ENCODE measurements at places on chromosomes 2 and 18.

DNA sequence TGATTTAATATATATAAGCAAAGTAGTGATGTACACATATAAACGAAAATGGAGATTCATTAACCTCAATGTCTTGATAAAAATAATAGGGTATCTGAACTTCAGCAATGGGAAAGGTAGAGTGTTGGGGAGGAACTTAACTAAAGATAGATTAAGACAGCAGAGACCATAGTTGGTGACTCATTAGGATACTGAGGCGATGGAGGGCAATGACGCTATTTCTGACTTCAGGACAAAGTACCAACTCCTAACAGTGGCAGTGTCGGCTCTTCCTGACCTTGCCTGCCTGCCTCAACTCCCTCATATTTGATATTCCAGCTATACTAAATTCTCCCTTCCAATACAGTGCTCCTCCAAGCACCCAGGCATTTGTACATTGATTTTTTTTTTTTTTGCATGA lies 98.6 kb downstream of the CDH2 start:
- DNase-seq: no peak

DNA sequence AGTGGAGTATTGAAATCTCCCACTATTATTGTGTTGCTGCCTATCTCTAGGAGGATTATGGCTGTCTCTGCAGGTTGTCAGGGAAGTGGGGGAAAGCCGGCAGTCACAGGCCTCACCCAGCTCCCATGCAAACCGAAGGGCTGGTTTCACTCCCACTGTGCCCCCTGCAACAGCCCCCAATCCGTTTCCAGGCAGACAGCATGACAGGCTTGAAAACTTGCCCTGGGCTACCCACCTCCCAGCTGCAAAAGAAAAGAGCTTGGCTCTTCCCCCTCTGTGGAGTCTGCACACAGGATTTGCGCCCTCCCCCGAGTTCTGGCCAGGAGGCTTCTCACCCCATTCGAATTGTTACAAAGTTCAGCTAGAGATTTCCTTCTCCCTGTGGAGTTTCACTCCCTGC lies 87.4 kb upstream of the MSTN start:
- no peak for DNase-seq

- no peak for DNase-seq
These were observed 10.1 kb downstream of the RPL31 start for GRCh38 chr2:101012054-101012705.

DNA sequence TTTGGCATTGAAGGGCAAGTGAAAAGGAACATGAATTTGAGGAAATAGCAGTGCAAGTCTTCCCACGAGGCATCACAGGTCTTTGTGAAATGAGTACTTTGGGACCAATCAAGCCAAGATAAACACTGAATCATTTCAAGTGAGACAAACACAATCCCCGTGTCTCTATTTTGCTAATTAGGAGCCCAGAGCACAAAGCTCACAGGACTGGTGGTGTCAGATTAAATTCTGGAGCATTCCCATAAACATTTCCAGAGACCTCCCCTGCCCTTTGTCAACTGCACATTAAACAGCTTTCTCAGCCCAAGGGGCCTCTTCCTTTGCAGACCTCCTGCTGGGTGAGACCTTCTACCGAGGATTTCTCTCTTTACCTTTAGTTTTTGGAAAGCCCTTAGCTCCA lies 50.7 kb downstream of the DAPL1 start:
- no peak for DNase-seq

- no peak for DNase-seq
These were observed 215.3 kb downstream of the ZFP36L2 start for GRCh38 chr2:43011158-43011491.

DNA sequence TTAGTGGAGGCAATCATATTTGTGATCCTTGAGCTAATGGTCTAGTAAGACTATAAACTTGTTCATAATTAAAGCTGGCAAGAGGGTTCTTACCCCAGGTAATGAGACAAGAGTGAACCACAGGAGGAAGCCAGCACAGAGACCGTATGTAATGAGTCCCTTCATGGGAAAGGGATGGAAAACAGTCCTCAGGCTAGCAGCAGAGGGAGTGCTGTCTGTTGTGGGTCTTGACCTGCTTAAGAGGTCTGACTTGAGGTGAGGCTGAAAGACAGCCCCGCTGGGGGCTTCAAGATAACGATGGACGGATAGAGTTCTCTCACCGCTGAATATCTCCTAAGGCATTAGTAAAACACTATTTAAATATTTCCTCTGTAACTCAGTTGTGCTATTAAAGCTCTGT lies 16.2 kb upstream of the POLE4 start:
- no peak for DNase-seq

DNA sequence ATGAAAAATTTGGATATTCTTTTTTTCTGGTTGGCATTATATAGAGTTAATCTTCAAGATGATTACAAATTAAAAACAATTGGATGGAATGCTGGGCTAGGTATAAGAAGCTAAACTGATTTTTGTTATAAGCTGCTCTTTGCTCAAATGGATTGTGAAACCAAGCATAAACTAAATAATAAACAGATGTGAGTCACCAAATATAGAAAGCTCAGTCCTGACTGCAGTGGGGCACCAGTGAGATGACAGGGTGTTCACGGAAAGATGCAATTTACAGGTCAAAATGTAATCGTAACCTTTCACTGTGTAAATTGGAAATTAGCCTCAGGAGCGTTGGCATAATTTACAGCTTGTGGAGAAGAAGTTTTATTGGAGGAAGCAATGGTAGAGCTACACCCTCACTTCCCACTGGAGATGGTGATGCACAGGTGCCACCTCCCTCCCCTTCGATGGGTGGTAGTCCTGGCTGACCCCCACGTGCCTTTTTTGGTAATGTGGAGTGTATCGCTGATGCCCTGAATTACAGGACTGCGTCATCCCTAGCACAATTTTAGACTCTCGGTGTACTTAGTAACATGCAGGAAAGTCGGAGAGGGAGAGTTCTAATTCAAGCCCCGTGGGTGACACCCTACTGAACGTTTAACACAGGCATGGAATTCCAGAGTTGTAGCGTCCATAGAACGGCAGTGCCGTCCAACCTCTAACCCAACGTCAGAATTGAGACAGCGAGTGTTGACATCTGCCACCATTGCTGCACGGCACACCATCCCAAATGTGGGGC lies 73.9 kb upstream of the NFATC1 start:
- DNase-seq: no peak

DNA sequence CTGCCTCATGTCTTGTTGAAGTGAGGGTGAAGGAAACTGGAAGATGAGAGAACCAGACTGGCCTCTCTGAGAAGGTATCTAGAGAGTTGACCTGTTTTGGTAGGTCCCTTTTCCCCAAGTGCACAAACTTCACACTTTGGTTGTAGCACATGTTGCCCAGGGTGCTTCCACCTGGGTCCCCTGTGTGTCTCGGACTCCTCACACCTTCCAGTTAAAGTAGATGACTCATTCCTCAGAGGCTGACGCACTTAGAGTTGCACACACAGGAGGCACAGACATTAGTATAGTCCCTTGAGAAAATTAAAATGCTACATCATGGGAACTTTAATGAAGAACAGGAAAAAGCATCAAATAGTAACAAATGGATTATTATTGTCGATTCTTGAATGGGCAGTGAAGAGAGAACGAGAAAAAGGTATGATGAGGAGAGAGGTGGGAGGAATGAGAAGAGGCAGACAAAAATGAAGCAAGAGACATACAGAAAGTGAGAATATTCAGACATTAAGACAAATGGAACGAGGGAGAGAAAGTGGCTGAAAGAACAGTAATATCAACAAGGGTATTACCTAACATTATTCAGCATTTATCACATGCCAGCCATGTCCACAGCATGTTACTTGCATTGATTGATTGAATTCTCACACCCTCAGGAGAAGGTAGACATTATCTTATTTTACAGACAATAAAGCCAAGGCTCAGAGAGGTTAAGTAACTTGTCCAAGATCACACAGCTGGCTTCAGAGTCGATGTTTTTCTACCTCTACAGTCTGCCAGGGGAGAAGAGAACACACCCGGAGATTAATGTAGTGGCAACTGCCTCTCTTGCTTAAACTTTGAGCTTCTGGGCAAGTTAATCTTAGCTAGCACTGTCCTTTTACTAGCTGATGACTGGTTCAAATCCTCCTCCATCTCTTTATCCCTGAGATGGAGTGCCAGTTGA lies 68.6 kb downstream of the FHOD3 start:
- DNase-seq: no peak

DNA sequence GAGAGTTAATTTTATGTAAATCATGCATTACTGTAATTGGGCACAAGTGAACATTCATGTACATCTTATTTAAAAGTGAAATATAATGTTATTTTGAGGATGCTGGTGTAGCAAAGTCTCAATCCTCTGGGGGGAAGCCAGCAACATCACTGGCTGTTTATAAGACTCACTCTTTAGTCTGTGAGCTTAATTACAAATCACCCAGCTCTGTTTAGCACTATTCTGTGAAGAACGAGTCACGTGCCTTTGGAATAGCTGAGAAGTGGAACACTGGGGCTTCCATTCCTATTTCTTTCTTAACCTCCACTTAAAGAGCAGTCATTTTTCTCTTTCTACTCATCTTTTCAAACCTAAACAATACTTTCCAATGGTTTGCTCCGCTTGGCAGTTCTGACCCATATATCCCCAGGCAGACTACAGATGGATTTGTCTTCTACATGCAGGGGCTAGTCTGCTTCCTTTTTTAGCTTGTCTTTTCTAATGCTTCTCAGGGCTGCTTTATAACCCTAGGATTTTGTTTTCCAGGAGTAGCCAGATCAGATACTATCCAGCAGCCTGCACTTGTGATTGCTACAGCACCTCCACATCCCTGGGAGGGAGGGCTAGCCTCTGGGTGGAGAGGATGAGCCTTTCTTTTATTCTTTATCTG lies 95.3 kb upstream of the CAVIN2 start:
- no peak for DNase-seq

GRCh38 chr2:190318931-190319554 lies 583 bp downstream of the HIBCH start:
- no peak for DNase-seq

GRCh38 chr2:169137924-169138323 lies 68.6 kb downstream of the DHRS9 start:
- DNase-seq: no peak

GRCh38 chr2:24047703-24048033 lies 477 bp upstream of the WDCP start:
- DNase-seq: no peak

DNA sequence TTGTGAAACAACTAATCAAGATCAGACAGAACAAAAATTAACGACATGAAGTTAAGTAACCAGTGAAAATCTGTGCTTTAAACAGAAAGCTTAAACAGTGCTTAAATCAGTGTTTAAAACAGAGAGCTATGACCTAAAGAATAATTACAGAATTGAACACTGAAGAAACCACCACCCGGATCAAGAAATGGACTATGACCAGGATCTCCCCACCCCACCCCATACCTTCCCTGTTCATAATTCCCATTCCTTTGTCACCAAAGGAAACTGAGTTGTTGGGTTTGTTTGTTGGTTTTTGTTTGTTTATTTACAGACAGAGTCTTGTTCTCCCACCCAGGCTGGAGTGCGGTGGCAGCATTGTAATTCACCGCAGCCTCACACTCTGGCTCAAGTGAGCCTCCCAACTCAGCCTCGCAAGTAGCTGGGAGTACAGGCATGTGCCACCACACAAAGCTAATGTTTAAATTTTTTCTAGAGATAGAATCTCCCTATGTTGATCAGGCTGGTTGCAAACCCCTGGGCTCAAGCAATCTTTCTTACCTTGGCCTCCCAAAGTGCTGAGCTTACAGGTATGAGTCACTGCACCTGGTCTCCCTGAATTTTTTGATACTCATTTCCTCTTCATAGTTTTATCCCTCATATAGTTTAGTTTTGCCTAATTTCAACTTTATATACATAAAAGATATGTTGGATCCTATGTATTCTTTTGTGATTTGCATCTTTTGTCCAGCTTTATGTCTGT lies 8.2 kb upstream of the ALPG start:
- no peak for DNase-seq

DNA sequence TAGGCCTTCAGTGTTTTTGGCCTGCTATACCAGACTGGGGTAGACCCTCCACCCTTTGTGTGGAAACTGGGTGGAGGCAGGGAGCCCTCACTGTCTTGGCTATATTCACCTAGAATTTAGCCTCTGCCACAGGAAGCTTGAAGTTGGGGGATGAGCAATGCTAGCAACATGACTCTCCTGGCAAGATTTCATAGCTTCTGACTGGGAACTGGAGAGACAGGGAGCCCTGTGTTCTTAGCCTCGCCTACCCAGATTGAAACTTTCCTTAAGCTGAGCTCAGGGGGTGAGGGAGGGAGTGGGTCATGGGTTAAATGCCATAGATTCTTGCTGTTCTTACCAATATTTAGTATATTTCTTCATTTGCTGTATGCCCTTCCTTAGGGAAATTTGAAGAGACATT lies 46.8 kb upstream of the FAM98A start:
- DNase-seq: no peak

- no peak for DNase-seq
These were observed 334.3 kb upstream of the VWC2L start for GRCh38 chr2:214076527-214076926.

DNA sequence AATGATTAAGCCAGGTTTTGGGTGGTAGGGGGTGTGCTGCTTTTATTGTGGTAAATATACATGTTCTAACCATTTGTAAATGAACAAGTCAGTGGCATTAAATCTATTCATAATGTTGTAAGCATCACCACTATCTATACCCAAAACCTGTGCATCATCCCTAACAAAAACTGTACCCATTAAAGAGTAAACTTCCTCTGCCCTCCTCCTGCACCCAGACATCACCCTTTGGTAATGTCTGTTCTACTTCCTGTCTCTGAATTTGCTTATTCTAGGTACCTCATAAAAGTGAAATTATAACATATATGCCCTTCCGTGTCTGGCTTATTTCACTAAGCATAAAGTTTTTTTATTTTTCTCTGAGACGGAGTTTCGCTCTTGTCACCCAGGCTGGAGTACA lies 14.1 kb downstream of the RIF1 start:
- DNase-seq: no peak

DNA sequence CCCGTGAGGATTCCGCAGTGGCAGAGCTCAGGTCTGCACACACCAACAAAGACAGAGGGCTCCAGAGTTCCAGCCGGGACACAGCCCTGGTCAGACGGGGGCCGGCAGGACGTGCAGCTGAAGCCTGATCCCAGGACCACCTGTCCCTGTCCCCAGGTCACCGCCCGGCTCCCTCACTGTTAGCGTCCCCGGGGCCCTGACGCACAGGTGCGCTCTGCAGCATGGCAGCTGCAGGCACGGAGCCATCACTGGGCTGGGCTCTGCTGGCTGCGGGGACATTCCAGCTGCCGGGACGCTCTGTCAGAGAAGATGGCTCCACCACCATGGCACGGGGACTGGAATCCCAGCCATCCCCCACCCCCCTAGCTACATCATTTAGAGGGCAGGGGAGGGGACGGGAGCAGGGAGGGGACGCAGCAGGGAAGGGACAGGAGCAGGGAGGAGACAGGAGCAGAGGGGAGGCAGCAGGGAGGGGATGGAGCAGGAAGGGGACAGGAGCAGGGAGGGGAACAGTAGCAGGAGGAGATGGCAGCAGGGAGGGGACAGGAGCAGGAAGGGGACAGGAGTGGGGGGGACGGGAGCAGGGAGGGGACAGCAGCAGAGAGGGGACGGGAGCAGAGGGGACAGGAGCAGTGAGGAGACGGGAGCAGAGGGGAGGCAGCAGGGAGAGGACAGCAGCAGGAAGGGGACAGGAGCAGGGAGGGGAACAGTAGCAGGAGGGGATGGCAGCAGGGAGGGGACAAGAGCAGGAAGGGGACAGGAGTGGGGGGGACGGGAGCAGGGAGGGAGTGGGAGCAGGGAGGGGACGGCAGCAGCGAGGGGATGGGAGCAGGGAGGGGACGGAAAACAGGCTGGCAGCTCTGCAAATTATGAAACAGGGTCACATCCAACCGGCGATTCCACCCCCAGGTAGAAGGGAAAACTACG lies 39.8 kb downstream of the SLC66A2 start:
- no peak for DNase-seq

- no peak for DNase-seq
These were observed 139.5 kb upstream of the SPHKAP start for GRCh38 chr2:228321015-228321414.

- no peak for DNase-seq
These were observed 32.4 kb upstream of the VIT start for GRCh38 chr2:36663851-36664695.
